ENCODE measurements at places on chromosomes 7 and 10. TPM values are rescaled to one million over a fixed set of nuclear protein-coding genes. Genes with fewer than 3 reads are reported as not detected.

SLC25A40 gene
- total RNA-seq = 11.9 TPM

SEMA3D gene
- total RNA-seq = 3.2 TPM

ATP5MK gene
- total RNA-seq = 529 TPM

SYT15 gene
- 0.20 TPM for total RNA-seq

CAV1 gene
- total RNA-seq = 1,819 TPM

PTPRN2 gene
- total RNA-seq = 12.1 TPM

SPDYE2B gene
- not detected for total RNA-seq

AQP1 gene
- 4.9 TPM for total RNA-seq

CREB5 gene
- 8.3 TPM for total RNA-seq

PPP1R9A gene
- 0.74 TPM for total RNA-seq

CAMK2G gene
- 23.1 TPM for total RNA-seq

ZC3HAV1 gene
- total RNA-seq = 42.4 TPM

SFR1 gene
- total RNA-seq = 13.3 TPM

Data from mammary microvascular endothelial cell (primary cell).